ENCODE measurements at places on chromosomes 11 and 22.

DNA sequence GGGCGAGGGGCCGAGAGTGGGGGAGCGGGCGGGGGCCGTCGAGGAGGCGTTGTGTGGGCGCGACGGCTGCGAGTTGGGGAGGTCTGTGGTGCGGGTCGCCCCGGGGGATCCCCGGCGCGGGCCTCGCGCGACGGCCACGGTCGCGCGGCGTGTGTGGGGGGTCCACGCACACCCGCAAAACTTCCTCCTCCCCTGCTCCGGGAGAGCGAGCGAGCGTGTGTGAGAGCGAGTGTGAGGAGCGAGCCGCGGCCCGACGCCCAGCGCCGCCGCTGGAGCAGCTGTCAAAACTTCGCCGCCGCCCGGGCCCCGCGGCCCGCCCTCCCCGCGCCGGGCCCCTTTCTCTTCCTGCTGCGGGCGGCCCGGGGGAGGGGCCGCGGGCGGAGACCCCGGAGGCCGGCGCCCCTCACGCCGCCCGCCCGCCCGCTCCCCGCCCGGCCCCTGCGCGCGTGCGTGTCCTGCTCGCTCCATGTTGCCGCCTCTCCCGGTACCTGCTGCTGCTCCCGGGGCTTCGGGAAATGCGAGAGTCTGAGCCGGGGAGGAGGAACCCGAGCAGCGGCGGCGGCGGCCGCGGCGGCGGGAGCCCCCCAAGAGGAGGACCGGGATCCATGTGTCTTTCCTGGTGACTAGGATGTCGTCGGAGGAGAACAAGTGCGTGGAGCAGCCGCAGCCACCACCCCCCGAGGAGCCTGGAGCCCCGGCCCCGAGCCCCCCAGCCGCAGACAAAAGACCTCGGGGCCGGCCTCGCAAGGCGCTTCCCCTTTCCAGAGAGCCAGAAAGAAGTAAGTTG is 9.0 kb upstream of the CCT8L2 start:
- ATAC-seq = no peak

DNA sequence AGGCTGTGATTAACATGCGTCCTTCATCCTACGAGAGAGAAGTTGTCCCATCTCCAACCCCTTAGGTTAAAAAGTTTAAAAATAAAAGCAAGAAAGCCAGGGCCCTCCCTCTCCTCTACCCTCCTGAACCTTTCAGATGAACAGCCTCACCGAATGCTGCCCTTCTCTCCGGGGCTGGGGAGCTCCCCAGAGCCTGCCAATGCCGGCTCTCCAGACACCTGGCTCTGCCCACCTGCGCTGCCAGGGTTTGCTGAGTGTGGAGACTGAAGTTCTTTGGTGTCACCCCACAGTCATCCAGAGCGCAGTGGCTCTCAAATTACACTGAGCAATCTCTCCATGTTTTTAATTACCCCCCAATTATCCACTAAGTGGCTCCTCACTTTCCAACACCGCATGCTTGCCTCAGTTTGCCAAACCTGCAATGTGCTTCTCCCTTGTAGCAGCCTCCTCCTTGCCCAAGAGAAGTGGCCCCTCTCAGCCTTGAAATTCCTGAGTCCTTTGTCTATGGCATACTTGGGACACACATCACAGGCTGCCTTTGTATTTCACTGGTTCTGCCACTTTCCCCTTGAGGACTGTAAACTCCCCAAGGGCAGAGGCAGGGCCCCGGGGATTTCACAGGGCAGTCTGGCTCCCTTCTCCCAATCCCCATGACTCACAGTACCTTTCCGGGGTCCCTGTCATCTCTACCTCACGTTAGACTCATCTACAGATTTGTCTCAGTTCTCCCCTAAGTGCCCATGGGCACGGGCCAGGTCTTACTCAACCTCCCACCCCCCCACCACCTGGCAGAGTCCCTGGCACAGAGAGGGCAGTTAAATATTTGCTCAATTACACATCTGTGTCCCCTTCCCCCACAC is 2.0 kb downstream of the MYH9 start:
- no peak for ATAC-seq

- ATAC-seq = no peak
These were observed 559 bp upstream of the RNF141 start for GRCh38 chr11:10541561-10541930.

- no peak for ATAC-seq
These were observed 5.7 kb downstream of the AP2A2 start for GRCh38 chr11:931385-931784.

- ATAC-seq = no peak
These were observed 112.9 kb downstream of the SLC36A4 start for GRCh38 chr11:93084727-93085505.

DNA sequence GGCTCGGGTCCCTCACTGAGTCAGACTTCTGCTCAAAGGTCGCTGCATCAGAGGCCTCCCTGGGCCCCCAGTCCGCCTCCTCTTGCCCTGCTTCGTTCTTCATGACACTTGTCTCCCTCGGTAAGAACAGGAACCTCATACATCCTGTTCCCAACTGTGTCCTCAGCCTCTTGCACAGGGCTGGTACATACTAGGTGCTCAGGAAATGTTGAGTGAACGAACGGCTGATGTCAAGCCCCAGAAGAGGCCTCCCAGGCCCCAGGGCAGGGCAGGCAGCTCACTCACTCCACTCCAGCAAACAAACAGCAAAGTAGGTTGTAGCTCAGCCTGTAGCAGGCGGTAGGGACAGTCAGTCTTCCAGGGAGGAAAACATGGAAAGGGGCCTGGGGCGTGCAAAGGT is 17.2 kb downstream of the SYNGR1 start:
- peak; percentile 79 for ATAC-seq

DNA sequence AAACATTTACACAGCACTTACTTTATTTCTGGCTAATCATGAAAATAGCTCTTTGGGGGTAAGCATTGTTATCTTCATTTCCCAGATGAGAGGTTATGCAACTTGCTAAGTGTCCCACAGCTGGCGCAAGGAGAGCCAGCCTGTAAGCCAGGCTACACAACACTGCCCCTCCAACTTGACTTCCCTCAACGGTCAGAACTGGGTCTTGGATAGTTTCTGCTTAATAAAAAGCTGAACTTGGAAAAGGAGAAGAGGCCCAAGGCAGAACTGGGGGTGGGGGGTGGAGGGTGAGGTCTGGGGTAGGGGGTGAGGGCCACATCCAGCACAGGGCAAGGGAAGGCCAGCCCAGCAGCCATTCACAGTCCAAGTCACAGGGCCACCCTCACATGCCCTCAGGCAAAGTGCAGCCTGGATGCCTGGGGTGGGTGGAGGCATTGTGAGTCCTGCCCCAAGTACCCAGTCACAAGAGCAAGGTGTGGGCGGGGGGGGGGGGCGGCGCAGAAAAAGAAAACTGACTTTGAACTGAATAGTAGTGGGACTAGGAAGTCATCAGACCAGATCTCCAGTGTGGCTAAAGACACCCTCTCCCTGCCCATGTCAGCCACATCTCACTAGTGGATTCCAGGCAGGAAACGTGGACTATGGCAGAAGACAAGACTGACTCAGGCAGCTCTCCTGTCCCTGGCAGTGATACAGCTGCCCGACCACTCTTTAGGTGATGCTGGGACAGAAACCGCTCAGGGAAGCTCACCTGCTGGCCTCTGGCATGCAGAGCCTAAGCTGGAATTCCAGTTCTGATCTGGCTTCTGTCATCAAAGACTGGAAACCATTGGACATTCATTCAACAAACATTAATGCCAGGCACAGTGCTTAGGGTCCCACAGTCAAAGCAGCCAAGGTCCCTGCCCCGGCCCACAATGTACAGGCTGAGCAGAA is 52.4 kb downstream of the PACSIN2 start:
- ATAC-seq = peak; percentile 54

DNA sequence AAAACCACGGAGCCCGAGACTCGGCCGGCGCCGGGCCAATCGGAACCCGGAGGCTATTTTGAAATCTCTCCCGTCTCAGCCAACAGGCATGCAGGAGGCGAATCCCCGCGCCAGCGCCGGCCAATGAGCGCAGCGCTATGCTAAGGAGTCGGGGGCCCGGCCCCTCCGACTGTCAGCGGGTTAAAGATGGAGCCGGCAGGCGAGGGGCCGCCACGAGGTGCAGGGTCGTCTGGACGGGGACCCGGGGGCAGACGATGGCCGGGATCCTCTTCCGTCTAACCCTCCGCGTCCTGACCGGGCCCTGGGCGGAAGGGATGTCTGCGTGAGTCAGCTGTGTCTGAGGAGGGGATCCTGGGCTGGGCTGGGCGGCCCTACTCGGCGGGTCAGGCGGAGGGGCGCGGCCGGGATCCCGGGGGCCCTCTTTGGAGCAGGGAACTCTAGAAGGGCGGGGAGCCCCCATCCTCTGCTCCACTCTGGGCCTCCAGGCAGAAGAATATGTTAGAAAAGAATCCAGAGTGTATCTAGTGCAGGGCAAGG is 10.0 kb downstream of the SDF2L1 start:
- peak; percentile 94 for ATAC-seq

DNA sequence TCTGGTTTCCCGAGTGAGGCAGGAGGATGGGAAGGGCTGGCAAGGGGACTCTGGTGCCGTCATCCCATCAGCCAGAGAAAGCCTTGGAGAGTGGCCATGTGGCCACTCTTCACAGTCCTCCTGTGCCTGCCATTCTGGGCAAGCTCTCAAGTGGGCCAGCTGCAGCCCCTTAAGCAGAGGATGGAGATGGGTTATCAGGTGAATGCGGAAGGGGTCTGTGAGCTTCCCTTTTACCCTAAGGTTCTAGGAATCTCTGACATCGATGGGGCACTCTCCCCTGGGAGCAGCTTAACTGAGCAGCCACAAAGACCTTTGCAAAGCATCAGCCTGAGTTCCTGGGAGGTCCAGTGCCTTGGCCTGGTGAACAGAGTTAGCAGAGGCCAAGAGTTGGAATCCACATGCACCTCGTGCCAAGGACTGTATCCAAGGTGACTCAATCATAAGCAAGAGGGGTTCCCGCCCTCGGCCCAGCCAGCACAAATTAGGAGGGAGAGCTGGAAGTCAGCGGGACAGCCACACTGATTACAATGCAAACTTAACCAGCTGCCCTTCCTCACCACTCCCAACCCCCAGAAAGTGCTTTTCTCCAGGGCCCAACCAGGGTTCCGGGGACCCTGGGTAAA is 193.6 kb downstream of the BUD13 start:
- ATAC-seq = no peak

DNA sequence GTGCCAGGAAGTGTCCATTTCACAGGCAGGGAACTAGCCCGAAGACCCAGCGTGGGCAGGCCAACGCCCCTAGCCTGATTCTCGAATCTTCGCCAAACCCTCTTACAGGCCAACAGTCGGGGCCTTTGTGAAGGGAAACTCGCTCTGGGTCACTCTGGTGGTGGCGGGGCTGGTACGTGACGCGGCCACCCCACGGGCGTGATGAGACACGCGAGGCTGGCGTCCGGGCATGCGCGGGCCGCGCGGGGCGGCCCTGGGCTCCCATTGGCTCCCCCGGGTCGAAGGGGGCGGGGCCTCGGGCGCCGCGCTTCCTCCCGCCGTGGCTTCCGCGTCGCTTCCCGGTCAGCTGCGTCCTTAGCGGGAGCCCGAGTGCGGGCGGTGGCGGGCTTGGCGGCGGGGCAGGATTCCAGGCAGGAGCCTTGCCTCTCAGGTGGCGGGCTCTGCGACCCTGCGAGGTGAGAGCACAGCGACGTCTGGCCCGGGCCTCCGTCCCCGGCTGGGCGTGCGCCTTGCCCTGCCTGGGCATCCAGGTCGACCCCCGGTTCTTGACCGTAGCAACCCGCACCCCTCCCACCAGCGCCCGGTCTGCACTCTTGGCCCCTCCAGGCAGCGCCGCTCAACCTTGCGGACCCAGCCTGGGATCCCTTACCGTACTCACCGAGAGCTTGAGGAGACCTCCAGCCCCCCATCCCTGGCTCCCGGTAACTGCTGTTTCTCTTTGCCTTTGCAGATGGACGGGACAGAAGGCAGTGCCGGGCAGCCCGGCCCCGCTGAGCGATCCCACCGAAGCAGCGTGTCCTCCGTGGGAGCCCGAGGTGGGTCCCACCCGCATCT is at the start of gene FRMD8:
TSS of gene FRMD8 (plus strand) at position 331 of the 834 bp plus-strand sequence. CDS start at position 731, 400 bp downstream.
- ATAC-seq = peak; percentile 53

GRCh38 chr22:35620624-35621251 is 3.6 kb upstream of the MB start:
- peak; percentile 98 for ATAC-seq

GRCh38 chr11:135001581-135001980 is 589.5 kb upstream of the B3GAT1 start:
- no peak for ATAC-seq

DNA sequence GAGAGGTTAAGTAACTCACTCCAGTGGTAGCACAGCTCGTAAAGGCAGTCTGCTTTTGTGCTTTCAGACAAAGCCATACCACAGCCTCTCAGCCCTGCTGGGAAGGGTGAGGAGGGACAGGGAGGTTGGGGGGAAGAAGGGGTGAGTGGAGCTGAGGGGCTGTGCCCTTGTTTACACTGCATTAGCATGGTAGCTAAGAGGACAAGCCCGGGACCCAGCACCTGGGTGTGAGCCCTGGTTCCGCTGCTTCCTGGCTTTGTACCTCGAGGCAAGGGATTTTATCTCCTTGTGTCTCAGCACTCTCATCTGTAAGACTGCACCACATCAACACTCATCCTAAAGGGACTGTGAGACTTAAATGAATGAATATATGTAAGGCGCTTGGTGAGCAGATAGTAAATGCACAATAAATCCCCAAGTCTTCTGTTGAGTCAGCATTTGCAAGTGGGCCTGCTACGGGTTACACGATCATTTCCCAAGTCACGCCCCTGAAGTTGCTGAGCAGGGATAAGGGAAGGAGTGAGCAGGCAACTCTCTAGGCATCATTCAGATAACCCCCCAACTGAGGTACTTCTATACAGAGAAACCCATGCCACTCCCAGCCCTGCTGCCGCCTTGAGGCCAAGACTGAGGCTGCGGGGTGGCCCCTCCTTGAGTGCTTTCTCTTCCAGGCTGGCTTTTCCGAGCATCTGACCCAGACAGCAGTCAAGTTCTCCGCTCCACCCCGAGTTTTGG is 7.5 kb downstream of the RASD2 start:
- peak; percentile 38 for ATAC-seq

GRCh38 chr11:117877120-117877784 is 794 bp upstream of the FXYD6 start:
- no peak for ATAC-seq

GRCh38 chr11:76752321-76753143 is 30.6 kb upstream of the TSKU start:
- ATAC-seq = peak; percentile 33

GRCh38 chr11:2799881-2800654 is 85.5 kb downstream of the CDKN1C start:
- no peak for ATAC-seq

GRCh38 chr11:34433899-34434298 is 4.8 kb upstream of the CAT start:
- ATAC-seq = no peak

DNA sequence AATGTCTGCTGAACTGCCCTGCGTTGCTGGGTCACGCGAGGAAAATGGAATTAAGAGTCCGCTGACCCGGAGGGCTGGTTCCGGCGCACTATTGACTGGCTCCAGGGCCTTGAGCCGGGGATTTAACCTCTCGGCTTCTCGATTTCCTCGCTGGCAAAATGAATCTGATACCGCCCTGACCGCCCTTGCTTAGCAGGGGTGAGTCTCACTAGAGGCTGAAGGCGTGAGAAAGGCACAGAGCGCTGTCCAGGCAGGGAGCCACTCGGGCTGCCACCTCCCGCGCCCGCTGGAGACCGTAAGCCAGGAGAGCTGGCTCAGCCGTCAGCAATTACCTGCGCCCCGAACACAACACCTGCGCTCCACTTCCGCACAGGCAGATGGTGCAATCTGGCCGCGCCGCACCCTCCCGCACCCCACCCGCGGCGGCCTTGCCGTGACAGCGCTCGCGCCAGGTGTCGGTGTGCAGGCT is 65.6 kb downstream of the BUD13 start:
- no peak for ATAC-seq
